ENCODE measurements at places on chromosomes 5 and 9.

DNA sequence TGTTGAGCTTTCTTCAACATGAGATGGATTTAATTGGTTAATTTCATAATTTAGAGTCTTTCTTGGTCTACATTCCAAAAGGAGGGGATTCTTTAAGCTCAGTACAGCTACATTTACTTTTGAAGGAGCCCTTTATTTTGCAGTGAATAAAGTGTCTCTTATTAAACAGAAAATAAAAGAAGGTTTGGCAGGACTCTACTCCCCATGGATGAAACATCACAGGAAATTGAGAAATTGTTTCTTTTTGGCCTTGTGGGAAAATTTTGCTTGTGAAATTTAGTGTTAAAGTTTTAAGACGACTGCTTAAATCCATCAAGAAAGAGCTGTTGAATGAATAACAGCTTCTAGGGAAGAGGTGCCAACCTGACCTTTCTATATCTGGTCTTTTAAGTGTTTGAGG lies 187.7 kb downstream of the NTRK2 start:
- no peak for DNase-seq

DNA sequence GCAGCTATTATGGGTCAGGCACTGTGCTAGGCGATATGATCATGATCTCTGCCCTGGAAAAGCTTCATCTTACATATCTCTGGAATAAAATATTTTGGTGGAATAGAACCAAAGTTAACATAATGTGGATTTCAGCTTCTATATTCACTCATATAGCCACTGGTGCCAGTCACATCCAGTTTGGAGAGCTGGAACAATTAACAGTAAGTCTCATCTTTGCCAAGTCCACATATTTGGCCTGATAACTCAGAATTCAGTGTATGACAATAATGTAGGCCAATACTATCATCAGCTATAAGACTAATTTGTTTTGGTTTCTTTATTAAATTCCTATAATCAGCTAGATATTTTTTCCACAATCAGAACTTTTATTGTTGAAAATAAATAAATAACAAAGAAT lies 5.9 kb upstream of the FAM13B start:
- DNase-seq = no peak

DNA sequence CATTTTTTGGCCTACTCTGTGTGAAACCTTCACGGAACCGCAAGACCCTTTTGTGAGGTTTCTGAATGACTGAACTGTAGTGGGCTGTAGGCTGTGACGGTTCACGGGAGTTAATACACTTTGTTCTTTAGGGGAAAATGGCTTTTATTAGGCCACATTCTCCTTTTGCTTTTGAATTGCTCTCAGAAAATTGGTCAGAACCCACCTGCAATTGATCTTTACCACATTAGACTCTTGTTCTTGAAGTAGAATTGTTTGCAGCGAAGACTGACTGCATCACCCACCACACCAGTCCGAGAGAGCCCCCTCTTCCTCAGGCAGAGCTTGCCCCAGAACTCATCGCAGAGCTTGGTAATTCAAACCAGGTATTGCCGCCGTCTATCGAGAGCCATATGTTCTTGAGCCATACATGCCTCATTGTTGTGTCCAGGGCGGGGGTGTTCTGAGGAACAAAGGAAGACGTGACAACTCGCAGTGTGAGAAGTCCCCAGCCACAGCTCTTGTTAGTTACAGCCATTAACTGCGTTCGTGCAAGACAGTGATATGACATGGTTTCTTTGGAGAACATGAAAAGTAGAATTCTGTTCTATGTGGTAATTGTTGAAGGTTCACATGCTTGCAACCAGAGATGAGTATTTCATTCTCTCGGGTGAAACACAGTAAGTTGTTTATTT lies 166.4 kb upstream of the OTULINL start:
- DNase-seq = no peak

DNA sequence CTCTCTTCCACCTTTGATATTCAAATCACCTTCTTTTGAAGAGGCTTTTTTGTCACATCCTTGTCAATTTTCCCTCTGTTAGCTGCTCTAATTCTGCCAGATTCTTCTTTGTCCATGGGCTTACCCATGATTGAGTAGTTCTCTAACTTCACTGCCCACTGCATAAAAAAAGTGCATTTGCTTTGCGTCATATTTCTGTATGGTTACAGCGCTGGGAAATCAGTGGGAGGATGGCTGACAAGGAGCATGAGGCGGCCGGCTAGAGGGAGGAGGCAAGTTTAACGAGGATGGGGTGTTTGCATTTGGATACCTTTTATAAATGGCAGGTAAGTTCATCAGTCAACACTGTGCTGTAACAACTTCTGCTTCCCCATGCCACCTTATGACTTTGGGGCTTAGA lies 116.5 kb upstream of the LHFPL2 start:
- no peak for DNase-seq

DNA sequence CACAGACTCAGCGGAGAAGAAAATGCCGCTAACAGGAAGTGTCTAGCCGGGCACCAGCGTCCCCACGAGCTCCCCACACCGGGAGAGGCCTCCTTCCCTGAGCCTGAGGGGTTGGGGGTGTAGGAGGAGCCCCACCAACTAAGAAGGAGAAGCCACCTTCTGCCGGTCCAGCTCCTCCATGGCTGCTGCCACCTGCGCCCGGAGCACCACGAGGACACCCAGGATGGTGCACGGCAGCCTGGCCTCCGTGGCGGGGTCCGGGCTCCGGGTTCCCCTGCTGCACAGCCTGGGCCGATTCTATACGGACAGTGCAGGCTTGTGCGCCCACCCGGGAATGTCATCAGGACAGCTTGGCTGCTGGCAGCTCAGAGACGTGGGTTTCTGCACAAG lies 297 bp downstream of the LCN8 start:
- no peak for DNase-seq

GRCh38 chr5:15719784-15720183 lies 219.8 kb downstream of the FBXL7 start:
- no peak for DNase-seq

GRCh38 chr5:59207401-59207800 lies 624.5 kb downstream of the RAB3C start:
- no peak for DNase-seq

DNA sequence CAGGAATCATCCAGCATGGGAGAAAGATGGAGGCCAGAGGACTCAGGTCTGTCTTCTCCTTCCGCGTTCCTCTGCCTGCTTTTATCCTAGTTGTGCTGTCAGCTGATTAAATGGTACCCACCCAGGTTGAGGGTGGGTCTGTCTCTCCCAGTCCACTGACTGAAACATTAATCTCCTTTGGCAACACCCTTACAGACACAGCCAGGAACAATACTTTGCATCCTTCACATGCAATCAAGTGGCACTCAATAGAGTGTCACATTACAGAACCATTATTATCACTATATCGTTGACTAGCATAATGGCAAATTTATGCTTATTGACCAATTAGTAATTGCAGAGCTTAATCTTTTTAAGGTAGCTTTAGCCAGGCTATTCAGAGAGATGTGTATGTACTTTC lies 64.8 kb downstream of the UNC13B start:
- DNase-seq = no peak

Data from T-helper 17 cell (primary cell).